DMS53 (cell line): ENCODE measurements at places on chromosomes 2 and 18.

DNA sequence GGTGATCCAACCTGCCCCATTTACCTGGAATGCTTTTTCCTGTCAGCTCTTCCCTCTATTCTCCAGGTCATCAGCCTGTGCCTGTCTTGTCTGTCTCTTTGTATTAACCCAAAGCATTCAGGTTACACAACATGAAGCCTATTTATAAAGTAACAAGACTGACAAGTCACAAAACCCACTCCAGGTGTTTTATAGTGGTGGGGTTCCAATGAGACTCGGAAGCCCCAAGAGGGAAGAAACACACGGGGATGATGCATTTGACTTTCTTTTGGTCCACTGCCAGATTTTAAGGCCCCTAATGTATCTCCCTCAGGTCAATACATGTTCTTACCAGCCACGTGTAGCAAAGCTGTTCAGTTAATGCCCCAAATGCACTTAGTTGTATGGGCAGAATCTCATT, 27.5 kb downstream of the TGFA start:
- no peak for DNase-seq

GRCh38 chr2:138485019-138485418, 16.6 kb upstream of the SPOPL start:
- DNase-seq, result no peak

GRCh38 chr2:31693882-31694281, 113.1 kb upstream of the SRD5A2 start:
- peak; percentile 20 for DNase-seq

DNA sequence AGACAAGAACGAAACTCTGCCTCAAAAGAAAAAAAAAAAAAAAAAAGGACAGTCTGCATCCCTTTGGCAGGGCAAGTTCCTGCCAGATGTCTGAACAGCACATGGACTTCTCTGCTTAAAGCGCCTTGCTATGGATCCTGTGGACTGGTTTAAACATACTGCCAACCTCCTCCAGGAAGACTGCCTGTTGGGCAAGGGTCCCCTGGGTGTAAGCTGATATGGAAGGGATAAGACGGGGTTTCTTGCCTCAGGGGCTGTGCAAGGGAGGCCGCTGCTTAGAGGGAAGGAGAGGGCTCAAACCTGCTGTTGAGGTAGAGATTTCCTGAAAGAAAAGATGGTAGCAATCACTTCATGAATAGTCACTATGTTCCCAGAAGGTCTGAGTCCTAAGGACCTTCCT, 22.2 kb downstream of the SKA1 start:
- no peak for DNase-seq

- DNase-seq, result no peak
These were observed 303.9 kb downstream of the GBX2 start for GRCh38 chr2:235864302-235864701.

GRCh38 chr2:215697003-215697402, 261.1 kb upstream of the FN1 start:
- no peak for DNase-seq

DNA sequence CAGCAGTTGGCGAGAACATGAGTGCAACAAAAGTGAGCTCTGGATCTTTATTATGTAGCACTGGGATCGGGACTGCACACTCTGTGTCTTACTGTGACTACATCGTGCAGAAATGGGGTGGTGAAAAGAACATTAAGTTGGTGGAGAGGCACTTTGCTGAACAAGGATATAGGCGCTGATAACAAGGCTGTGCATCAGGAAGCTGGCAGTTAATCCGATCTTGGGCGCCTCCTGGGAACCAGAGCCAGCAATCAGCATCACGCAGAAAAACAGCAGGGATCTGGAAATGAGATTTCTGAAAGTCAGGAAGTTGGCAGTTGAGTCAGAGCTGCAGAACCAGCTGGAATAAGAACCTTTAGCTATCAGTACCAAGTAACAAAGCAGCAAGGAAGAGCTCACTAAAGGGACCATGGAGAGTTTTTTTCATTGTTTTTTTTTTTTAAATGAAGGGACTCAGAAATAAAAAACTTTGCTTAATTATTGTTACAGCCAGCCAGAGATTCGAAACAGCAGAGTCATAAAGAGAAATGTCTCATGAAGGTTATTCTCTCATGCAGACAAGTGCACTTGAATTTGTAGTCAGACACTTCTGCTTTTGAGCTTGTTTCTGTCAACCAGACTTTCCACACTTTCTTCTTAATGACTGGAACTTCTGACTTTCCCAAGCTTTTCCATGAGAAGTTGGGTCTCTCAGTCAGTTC, 22.8 kb upstream of the MYO3B start:
- peak; percentile 64 for DNase-seq

DNA sequence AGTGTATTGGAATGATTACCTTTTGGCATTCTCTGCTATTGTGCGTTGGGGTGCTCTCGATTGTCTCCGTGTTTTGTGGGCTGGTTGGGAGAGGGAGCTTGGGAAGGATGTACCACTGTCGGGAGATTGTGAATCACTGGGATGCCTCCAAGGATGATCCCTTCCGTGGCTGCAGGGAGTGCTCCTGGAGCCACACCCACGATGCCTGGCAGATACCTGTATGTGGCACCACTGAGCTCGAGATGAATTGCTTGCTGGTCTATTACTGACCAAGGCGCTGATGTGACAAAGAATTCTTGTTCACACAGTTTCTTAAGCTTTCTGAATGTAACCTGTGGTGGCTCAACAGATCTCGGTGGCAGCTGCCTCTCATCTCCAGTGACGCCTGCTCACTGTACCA, 159.7 kb upstream of the LHCGR start:
- peak; percentile 10 for DNase-seq

DNA sequence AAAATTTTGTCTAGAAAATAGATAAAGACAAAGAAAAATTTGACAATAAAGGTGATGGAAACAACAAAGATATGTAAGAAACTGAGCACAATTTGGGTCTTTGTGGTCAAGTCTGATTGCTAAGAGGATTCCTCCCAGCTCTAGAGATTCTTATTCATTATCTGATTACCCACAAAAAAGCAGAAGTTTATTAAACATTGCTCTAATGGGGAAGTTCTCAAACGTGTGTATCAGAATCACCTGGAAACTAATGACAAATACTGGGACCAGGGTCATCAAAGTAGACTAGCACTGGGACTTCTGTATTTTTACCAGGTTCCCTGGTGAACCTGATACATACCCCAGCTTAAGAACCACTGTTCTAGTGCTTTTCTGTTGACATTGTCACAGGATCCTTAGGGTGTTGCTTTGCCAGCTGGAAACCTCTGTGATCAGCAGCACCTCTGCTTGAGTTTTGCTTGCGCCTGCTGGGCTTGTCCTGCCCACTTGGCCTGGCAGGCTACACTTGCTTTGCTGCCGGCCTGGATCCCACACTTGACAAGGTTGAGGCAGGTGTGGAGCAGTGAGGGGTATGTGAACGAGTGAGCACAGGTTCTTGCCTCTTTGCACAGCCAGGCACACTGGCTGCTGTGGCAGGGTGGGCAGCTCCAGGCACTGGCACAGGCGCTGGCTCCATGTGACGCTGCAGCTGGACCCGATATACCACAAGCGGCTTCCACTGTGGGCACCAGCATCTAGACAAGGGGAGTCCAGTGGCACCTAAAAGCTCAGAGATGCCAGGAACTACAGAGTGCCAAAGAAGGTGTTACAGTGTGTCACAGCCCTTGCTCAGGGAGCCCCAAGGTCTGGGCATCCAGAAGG, 6.2 kb upstream of the GORASP2 start:
- DNase-seq, result peak; percentile 60

DNA sequence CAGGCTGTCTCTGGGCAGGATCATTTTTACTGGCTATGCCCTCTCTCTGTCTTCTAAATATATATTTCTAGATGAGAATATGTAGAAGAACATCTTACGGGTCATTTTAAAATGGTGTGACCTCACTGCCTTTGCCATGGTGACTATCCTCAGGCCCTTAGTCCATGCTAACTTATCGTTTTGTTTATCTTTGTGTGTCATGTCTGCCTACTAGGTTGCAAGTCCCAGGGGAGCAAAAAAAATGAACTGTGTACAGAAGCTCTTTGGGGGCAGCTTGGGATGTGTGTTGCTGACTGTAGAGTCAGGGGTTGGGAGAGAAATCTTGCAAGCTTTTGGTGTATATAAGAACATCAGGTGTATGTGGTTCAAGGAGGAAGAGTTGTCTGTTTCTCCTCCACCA, 11.0 kb downstream of the CPSF3 start:
- no peak for DNase-seq

- DNase-seq, result peak; percentile 85
These were observed 6.3 kb upstream of the NRP2 start for GRCh38 chr2:205675861-205676516.

DNA sequence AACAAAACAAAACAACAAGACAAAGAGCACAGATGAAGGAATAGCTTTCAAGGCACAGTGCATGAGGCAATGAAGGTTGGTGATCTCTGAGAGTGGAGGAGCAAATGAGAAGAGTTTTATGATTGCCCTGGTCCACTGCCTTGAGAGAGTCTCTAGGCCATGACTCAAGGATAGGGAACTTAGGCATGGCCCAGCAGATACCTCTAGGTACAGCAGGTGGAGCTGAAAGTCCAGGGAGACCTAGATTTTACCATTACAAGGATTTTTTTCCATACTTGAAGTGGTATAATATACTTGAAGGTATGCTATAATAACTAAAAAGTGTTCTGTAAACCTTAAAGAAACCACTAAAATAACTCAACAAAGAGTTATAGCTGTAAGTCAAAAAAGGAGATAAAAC, 239.5 kb upstream of the KLHL29 start:
- DNase-seq, result peak; percentile 4

DNA sequence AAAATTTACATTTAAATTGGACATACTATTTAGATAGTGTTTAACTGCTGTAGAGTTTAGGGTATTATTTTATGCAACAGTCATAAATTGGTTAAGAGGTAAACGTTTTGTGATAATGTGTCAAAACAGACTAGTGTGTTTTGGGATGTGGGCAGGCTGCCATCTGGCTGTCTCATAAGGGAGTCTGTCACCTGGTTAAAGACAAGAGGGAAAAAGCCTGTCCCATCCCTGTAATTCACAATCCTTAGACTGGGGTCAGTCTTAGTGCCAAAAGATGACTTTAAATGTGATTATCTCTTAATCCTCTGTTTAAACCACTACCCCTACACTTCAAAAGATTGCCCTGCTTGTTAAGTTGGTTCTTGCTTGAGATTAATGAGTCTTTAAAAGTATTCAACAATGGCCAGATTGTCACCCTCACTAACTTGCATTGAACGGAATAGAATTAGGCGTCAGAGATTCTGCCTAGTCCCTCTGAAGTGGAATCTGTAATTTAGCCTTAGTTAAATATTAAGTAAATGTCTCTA, 59.2 kb downstream of the SGPP2 start:
- DNase-seq, result peak; percentile 41

GRCh38 chr2:208036357-208036756, 11.0 kb upstream of the PLEKHM3 start:
- DNase-seq, result no peak

- DNase-seq, result no peak
These were observed 53.2 kb downstream of the FAM168B start for GRCh38 chr2:131039908-131040660.

- peak; percentile 94 for DNase-seq
These were observed 178.6 kb downstream of the ZBTB7C start for GRCh38 chr18:48230467-48231113.

- no peak for DNase-seq
These were observed 78.7 kb downstream of the GLI2 start for GRCh38 chr2:120814352-120814751.

DNA sequence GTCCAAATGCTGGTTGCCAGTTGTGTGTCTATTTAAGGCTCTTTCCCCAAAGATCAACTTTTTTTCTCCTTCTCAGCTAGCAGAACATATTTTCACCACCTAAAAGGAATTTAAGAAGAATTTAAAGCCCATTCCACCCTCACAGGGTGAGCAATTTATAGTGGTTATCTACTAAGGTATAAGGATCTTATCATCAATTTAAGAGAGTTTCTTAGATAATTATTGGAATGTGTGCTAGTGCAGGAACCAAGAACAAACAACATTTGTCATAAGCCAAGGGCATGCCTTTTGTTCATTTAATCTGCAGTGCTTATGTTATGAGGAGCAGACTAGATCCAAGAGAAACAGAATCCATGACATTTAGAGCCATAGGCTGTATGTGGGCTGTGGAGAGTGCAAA, 37.2 kb downstream of the NLRC4 start:
- no peak for DNase-seq

GRCh38 chr2:126788652-126789051, 110.0 kb upstream of the TEX51 start:
- DNase-seq, result no peak

DNA sequence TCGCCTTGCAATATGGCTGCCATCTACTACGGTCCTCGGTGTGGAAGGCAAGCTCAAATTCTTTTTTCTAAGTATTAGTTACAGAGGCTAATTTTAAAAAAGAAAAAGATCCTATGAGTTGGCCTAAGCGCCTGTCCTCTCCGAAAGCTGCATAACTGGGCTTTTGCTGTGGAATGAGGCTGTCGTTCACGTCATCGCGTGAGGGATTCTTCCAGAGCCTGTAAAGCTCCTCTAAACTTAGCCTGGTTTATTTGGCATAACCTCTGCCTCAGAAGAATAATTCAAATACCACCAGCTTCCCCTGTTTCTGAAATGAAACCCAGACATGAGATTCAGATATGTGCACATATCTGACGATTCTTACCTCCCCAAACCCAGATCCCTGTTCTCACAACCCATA, 187.4 kb downstream of the DNER start:
- no peak for DNase-seq

GRCh38 chr2:63856303-63856603, 14.6 kb downstream of the UGP2 start:
- no peak for DNase-seq

DNA sequence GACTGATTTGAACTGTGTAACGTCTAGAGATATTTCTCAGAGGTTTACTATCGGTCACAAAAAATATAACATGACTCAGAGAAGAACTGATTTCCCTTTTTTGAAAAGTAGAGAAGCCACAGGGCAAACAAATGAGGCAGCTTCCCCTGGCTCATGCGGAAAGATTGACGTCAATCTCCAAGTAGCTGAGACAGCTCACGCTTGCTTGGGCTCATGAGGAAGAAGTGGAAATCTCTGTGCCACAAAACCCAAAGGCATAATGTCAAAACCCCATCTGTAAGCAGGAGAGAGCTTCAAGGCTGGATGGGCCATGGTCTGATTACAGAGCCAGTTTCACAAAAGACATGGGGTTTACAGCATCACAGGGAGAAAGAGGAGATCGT, 188.1 kb downstream of the ARL4C start:
- DNase-seq, result no peak

GRCh38 chr18:48300463-48300961, 108.7 kb downstream of the ZBTB7C start:
- DNase-seq, result peak; percentile 98

DNA sequence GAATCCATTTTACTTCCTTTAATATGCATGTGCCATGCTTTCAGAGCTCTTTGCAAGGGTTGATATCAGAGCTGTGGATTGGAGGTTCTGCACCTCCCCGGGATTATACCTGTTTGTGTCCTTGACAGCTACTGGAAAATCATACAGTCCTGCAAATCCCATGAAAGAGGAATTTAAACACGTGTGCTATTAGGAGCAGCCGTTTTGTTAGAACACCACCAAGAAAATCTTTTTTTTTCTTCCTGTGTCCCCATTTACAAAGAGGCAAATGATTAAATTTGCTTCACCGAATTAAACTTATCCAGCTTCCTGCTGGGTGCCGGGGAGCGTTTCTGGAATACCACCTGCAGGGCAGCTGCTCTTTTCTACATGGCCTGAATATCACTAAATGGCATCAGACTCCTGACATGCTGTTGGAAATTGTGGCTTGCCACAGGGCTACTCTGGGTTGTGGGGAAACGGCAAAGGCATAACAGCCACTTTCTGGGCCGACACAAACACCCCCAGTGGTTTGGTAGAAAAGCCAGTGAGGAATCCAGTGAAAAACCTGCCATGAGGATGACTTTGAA, 23.4 kb upstream of the SOX11 start:
- no peak for DNase-seq

GRCh38 chr2:224178056-224178455, 139.0 kb upstream of the SERPINE2 start:
- no peak for DNase-seq
